ENCODE measurements at places on chromosomes 6 and 20.
A peak's percentile ranks its signal among the peaks of the same experiment; 100 is the strongest.

DNA sequence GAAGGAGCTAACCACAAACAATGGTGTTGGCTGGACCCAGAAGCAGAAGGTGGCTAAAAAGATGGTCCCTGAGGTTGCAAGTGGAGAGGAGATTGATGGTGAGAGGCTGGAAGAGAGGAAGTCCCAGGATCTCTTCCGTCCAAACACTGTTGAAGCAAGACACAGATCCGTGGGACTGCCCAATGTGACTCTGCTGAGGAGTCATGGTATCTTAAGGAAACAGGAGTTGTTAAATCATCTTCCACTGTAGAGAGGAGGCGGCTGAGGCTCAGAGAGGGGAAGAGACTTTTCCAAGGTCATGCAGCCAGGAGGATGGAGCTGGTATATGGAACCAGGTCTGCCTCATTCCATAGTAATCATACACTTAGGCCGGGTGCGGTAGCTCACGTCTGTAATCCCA lies 4.1 kb upstream of the ZNF335 start:
- ATAC-seq: no peak

DNA sequence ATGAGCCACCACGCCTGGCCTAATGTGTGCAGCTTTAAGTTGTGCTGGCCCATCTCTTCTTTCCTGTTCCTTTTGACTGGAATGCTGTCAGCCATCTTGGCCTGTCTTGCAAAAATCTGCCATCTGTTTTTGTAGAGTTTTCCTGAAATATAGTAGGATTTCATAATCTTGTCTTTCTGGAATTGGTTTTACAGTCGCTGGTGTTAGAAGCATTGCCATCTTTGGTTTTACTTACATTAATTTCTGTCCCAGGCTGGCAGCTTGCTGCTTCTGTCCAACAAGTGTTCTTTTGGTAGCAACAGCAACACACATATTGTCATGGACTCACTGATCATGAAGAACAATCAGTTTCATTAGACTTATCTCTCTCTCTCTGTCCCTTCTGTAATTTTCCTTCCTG lies 29.1 kb upstream of the TULP1 start:
- ATAC-seq: no peak

DNA sequence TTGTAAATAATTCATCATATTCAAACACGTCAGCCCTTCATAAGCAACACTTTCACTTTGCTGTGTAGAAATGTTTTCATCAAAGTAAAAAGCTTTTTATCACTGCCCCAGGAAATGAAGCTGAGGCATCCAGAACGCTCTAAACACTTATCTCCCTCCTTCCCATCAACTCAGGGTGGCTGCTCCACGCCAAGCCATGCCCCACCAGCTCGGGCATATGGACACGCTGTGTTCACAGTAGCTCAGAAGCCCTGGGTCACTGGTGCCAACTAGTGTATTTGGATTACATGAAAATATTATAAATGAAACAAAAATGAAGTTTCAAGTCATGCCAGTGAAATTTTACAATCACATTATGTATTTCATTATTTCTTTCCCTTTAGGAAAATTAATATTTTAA lies 10.3 kb downstream of the PDE10A start:
- no peak for ATAC-seq

GRCh38 chr6:111076024-111076695 lies 11.1 kb upstream of the SLC16A10 start:
- no peak for ATAC-seq

DNA sequence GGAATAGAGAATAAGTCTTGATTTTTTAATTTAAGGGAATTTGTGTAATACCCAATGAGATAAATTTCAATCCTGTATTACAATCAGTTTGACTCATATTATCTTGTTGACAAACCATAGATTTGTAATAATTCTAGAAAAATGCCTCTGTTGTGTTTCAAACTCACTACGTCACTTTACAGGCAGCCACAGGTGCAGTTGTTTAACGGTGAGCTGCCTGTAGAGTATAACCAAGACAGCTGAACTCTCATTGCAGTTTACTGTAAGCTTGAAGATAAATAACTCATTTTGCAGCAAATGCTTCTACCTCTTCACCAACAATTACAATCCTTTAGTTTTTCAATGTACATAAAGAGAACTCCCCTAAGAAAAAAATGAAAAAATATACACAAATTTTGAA lies 114.3 kb downstream of the PRKN start:
- no peak for ATAC-seq

DNA sequence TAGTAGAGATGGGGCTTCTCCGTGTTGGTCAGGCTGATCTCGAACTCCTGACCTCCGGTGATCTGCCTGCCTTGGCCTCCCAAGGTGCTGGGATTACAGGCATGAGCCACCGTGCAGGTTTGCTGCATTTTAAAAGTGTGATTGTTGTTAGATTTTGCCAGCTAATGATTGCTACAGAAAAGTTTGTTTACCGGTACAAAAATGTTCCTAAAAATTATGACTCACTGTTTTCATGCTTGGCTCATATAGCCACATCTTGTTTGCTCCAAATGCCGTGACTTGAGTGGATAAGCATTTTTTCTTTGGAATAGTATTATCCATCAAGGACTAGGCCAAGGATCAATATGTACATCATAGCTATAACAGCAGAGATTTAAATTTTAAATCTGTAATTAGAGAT lies 24.3 kb downstream of the LRRN4 start:
- ATAC-seq: no peak

- ATAC-seq: peak; percentile 46
Measured at GRCh38 chr6:91654357-91654756, 1067.5 kb upstream of the MAP3K7 start.

- no peak for ATAC-seq
Measured at GRCh38 chr6:119186490-119186889, 108.0 kb upstream of the FAM184A start.

- ATAC-seq: no peak
Measured at GRCh38 chr6:130127195-130127594, 95.6 kb downstream of the SAMD3 start.

DNA sequence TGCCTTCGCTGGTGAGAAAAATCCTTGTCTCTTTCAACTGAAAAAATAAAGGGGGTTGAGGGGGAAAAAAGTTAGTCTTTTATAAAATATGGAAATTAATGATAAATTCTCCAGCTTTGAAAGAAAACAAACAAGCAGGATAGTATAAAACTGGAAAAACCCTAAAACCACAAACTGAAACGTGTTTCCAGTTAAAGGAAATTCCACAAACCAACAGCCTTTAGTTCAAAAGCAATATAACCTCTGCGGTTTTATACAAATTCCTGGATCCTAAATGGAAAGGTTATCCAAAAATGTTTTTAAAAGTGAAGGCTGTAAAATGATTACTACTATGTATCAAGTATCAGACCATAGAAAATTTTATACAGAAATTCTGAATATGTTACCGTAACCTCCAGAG lies 55.6 kb downstream of the BMP5 start:
- no peak for ATAC-seq

GRCh38 chr6:79946272-79947190 lies 822 bp downstream of the ELOVL4 start:
- peak; percentile 42 for ATAC-seq

- peak; percentile 89 for ATAC-seq
Measured at GRCh38 chr20:58228484-58229197, at the start of gene ANKRD60. TSS of gene ANKRD60 (minus strand) at chr20:58228653. CDS start at chr20:58228653, 0 bp downstream.

DNA sequence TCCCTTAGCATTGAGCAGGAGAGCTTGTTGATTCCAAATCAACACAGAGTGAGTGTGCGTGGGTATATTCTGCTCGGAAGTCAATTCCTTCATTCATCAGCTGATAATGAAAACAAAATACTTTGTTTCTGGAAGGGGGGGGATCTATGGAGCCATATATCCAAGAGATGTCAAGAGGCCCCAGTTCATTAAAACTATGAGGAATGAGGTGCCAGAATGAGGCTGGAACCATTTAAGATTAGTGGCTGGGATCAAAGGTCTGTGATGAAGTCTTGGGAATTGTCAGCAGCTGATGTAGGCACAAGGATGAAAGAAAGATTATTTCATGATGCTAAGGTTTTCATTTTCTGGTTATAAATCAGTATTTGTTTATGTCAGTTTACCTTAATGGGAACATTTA lies 30.5 kb upstream of the PLEKHG1 start:
- no peak for ATAC-seq

DNA sequence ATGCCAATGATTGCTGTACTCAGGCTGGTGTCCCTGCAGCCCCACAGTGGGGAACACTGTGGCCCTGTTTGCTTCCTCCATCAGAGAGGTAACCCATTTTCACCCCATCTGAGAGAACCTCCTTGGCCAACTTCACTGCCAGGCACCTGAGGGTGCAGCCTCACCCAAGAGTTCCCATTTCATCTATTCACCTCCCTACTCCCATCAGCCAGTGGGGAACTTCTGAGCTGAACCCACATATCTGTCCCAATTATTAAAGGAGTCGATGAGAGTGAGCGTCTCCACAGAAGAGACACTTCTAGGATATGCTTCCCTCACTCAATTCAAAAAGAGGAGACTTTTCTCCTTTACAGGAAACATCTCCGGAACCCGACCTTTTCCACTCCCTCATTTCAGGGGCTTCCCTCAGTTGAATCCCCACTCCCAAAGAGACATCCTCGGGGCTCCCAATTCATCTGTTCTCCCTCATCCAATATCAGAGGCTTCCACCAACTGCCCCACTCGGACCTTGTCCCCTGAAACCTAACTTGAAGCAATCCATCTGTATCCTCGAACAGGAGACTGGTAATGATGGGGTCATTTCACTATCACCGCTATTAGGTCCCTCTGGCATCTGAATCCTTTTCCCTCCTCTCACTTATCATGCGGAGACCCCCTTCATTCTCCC lies 988 bp downstream of the UBE2V1 start:
- no peak for ATAC-seq

DNA sequence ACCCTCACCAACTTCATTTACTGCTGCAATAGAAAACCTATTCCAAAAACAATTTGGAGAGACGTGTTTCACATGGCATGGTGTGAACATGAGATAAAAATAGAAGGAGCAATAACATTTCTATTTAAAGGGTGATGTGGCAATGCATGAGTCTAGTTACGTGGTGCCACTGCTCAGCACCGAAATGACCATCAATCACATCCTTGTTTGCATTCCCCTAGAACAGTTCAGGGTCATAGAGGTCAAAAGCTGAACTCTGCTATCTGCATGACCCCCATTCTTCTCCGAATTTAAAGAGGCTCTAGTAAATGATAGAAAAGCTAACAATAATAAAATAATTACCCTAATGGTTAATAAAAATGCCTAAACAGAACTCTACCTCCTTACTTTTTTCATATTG lies 29.5 kb downstream of the ROS1 start:
- ATAC-seq: peak; percentile 27

DNA sequence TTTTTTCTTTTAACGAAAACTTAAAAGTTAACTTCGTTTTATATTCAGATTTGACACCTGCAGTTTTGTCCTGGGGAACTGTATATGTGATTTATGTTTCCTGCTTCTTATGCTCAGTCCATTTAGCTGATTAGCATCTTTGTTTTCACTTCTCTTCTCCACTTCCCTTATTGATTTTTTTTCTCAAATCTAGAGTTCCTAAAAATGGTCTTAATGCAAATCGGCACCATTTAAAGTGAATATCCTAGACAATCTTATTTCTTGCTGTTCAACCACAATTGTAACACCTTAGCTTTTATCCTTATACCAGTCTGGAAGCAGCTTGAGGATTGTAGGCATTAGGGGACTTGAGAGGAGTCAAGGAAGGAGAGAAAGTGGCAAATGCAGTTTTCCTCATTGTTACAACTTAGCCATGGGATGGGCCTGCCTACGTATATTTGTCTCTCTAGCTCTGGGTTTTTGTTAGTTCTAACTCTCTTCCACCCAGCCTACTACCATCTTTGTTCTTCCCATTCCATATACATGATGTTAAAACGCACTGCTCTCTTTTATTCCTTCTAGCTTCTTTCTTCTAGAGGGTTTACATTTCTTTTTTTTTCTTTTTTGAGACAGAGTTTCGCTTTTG lies 8.5 kb downstream of the QRSL1 start:
- ATAC-seq: no peak

DNA sequence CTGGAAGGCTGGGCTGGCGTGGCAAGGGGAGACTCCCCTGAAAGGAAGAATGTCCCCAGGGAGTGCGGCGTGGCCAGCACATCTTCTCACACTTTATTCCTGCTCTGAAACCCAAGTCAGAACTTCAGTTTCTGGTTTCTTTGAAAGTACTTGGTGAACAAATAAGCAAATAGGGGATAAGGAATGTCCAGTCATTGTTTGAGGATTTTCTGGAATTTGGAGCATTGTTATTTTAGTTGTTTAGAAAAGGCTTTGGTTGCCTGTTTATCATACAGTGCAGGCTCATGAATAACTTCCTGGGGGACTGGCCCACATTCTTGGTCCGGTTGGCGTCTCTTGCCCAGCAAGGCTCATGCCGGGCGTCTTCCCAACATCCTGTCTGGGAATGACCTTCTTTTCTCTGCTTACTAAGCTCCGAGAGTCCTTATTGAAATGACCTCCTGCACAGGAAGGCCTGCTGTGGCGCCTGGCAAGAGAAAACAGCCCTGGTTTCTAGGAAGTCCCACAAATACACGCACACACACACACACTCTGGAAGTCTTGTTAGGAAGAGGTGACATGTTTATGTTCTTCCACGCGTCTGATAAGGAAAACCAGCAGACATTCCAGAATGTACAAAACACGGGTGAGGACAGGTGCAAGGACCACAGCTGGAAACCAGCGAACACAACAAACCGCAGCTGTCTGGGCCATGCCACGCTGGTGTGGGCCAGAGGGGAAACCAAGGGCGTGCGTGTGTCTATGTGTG lies 71.9 kb downstream of the TMEM170B start:
- peak; percentile 26 for ATAC-seq

- no peak for ATAC-seq
Measured at GRCh38 chr6:95629551-95629950, 52.2 kb downstream of the MANEA start.

DNA sequence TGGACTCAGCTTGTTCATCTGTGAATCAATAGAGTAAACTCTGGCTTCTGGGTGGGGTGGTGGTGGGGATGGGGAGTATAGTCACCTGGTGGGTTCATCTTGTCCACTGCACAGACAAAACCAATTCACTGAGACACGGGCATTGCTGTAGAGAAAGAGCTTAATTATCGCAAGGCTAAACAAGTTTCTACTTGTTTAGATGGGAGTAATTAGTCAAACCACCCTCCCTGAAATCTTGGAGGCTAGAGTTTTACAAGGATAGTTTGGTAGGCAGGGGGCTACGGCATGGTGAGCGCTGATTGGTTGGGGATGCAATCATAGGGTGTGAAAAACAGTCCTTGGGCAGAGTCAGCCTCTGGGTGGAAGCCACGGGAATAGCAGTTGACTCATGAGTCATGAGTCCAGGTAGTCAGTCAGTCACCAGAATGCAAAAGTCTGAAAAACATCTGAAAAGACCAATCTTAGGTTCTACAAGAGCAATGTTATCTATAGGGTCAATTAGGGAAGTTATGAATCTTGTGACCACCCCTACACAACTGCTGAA lies 77.8 kb downstream of the STMND1 start:
- ATAC-seq: no peak

DNA sequence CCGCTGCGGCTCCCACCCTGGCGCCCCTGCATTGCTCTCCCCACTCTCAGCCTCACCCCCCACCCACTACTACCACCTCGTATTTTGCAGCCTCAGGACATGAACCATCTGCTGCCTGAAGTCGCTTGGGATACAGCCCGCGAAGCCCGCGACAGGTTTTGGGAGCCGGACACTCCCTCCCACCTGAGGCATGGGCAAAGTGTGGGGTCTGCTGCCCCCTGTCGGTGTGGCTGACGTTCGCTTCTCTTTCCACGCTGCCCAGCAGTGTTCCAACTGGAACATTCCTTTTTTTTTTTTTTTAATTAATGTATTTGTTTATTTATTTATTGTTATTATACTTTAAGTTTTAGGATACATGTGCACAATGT lies 15.3 kb upstream of the LPA start:
- peak; percentile 82 for ATAC-seq

- no peak for ATAC-seq
Measured at GRCh38 chr6:90233994-90234393, 62.6 kb downstream of the BACH2 start.

Measured in motor neuron (in vitro differentiated cells).